Fibroblast of lung (primary cell): ENCODE measurements at places on chromosomes 2 and 18. TPM values are rescaled to one million over a fixed set of nuclear protein-coding genes. Genes with fewer than 3 reads are reported as not detected.

The SLC38A11 gene
- polyA plus RNA-seq: 0.07 and 1.1 TPM in 2 replicates

DNA sequence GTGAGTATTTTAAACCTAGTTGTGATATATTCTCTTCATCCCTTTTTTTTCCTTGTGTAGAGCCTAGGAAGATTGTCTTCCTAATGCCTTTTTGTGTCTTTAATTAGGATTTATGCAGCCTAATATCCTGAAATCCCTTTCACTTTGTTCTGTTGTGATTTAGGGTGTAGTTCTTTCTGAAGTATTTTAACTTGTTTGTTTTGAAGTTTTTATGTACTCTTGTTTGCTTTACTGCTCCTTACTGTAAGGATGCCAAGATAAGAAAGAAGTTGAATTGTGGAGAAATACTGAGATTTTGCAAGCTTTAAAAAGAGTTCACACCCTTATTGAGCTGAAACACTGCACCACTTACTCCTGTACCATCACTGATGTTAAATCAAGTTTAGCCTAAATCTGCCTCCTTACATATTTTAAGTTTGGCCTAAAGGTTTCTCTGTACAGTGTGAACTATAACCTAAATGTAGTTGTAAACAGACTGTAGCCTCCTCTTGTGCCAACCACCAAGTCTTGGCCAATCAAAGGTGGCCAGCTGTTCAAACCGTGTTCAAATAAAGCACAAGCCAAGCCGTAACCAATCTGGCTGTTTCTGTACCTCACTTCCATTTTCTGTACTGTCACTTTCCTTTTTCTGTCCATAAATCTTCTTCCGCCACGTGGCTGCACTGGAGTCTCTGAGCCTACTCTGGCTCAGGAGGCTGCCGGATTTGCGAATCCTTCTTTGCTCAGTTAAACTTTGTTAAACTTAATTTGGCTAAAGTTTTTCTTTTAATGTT is 17.7 kb upstream of the ACOXL start:
- peak; percentile 20 for DNase-seq

The CREG2 gene
- 0.08 and 0.84 TPM in 2 replicates for polyA plus RNA-seq

DNA sequence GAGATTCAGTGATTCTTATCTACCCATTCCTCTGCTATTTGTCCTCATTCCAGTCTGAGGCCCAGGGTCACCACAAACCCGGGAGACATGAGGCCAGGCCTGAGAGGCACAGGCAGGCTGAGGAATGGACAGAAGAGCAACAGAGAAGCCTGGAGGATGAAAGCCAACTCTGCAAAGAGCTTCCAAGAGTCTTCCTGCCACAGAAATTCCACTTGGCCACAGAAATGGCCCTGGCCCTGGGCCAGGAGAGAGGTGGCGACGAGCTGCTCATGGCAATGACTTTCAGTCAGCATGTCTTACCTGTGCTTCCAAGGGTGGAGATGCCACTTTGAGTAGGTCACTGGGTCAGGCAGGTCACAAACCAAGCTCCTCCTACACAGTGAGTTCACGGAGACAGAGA is 155.3 kb upstream of the PKDCC start:
- no peak for DNase-seq

DNA sequence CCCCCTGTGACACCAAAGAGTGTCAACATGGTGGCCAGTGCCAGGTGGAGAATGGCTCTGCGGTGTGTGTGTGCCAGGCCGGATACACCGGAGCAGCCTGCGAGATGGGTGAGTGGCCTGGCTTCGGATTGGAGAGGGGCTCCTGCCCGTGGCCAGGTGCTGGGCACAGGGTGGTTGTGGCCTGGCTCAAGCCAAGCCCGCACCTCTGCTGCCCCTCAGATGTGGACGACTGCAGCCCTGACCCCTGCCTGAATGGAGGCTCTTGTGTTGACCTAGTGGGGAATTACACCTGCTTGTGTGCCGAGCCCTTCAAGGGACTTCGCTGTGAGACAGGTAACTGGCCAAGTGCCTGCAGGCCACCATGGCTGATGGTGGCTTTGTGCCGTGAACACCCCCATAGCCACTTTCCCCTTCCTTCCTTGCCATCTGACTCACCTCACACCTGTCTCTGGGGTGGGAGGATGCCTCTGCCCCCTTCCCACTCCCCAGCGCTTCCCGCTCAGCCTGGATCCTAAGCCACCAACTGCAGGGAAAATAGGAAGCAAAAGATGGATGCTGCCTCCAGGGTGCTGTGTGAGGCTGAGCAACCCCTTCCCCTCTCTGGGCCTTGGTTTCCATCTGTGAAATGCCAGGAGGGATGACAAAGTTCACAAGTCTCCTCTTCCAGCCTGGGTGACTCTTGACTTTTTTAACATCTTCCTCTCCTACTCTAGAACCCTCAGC is 41.8 kb downstream of the SNED1 start:
- no peak for DNase-seq

- peak; percentile 84 for DNase-seq
These were observed 113.4 kb upstream of the PKDCC start for GRCh38 chr2:41934329-41934958.

The DSC1 gene
- polyA plus RNA-seq: not detected in 2 replicates
